ENCODE measurements at places on chromosomes 6 and 20. TPM values are rescaled to one million over a fixed set of nuclear protein-coding genes. Genes with fewer than 3 reads are reported as not detected.

DNA sequence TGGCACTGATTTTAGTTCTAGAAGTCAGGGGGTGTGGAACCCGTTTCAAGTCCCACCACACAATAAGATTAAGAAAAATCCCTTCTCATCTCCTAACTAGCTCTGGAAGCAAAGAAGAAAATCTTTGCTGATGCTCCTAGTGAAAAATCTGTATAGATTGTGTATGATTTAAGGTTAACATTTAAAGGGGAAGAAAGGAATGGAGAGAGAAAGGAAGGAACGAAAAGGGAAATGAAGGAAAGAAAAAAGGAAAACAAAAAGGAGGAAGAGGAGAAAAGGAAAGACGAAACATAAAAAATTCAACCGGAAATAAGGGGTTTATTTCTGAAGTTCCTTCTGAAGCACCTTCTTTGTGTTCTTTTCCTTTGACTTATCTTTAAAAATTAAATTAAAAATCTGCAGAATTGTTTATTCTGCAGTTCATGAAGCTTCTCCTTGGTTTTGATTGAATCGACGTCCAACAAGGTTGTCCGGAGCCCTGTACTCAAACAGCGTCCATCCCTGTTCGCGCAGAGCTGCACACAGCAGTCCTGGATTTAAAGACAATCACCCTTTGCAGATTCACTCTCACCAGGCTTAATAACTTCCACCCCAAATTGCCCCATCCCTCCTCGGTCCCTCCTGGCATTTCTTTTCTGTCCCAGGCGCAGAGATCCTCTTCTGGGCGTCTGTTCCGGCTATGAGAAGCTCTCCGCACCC is 1.6 kb upstream of the TFAP2B start:
- peaks cover 59% of the 10 kb centered on the region for H3K27me3 ChIP-seq
- no peak for DNase-seq
- H3K4me3 ChIP-seq = no peak overlapping the region

DNA sequence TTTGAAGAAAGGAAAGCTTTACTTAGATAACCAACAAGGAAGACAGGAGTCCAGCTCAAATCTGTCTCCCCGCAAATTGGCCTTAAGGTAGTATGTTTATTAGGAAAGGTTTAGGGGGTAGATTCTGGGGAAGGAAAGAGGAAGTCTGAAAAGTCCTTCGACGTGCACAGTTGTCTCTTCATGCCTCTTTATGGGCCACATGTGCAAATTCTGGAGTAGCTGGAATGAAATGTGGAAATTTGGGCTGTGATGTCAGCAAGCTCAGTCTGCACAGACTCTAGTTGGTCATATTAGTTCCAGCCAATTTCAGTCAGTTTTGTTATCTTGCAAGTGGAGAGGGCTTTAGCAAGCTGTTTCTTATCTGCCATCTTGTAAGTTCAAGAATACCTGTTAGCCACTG is 50.1 kb downstream of the NUP153 start:
- H3K27me3 ChIP-seq = no peaks in the 10 kb centered on the region
- no peak overlapping the region for H3K27ac ChIP-seq
- no peak overlapping the region for H3K4me3 ChIP-seq
- H3K4me1 ChIP-seq = no peaks in the 10 kb centered on the region

BEND6 gene
- total RNA-seq = 0.63 TPM

ARMC12 gene
- total RNA-seq = 0.52 TPM

- H3K4me1 ChIP-seq = no peaks in the 10 kb centered on the region
- no peak for DNase-seq
- no peak overlapping the region for H3K4me3 ChIP-seq
- no peaks in the 10 kb centered on the region for H3K27me3 ChIP-seq
- H3K27ac ChIP-seq = no peak overlapping the region
These were observed 953.7 kb upstream of the MANEA start for GRCh38 chr6:94623586-94623985.

- peak overlapping the region; percentile 82 for H3K27ac ChIP-seq
- H3K4me1 ChIP-seq = no peaks in the 10 kb centered on the region
- no peaks in the 10 kb centered on the region for H3K27me3 ChIP-seq
- DNase-seq = no peak
These were observed 8.3 kb downstream of the BAK1 start for GRCh38 chr6:33571637-33572316.

GRCh38 chr6:43941174-43941573 is 171.2 kb downstream of the VEGFA start:
- H3K4me3 ChIP-seq = no peak overlapping the region
- H3K4me1 ChIP-seq = peaks cover 34% of the 10 kb centered on the region
- no peak for DNase-seq
- H3K27ac ChIP-seq = no peak overlapping the region

DNA sequence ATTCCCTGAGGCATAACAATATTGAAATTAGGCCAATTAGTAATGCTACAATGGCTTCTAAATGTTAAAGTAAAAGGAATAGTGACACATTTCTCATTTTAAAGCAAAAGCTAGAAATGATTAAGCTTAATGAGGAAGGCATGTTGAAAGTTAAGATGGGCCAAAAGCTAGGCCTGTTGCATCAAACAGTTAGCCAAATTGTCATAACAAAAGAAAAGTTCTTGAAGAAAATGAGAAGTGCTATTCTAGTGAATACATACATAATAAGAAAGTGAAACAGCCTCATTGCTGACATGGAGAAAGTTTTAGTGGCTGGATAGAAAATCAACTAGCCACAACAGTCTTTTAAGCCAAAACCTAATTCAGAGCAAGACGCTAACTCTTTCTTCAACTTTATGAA is 12.9 kb downstream of the OR2A4 start:
- H3K27me3 ChIP-seq = no peaks in the 10 kb centered on the region
- no peak for DNase-seq
